ENCODE measurements at places on chromosomes 3 and 15.

GRCh38 chr3:171984883-171985282, 54.5 kb upstream of the FNDC3B start:
- DNase-seq: no peak

- no peak for DNase-seq
Measured at GRCh38 chr3:129829640-129830039, 63.9 kb downstream of the TMCC1 start.

DNA sequence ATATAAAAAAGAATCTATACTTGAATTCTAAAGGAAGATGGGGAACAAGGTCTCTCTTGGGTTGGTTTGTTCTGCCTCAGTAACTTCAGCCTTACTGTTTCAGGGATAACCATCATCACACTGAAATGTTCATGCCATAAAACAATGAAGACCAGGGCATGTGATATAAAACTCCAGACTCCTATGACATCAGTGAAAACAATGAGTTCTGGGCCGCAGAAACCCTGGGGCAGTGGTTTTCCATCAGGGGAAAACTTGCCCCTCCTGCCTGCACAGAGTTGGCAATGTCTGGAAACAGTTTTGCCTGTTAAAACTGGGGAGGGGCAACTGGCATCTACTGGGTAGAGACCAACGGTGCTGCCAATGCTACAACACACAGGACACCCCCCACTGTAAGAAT, 46.8 kb downstream of the CA12 start:
- DNase-seq: no peak

DNA sequence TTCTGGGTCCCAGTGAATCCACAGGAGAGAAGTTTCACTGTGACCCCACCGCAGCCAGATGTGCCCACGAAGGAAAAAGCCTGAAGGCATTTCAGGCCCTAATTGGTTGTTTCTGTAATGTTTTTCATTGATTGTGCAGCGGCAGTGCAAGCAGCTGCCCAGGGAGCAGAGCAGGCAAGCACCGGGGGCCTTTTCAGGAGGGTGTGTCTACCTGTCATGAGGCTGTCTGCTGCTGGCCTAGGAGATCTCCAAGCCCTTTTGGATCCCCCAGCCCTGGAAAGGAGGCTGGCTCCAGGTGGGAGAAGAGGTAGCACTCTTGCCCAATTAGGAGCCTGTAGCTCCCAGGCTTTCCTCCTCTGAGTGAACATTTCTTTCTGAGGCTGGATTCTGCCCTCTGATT, 108.8 kb downstream of the EPHB1 start:
- DNase-seq: no peak

GRCh38 chr3:187856555-187856954, 111.3 kb upstream of the BCL6 start:
- no peak for DNase-seq

GRCh38 chr3:43838877-43839276, 148.1 kb downstream of the ABHD5 start:
- DNase-seq: no peak

DNA sequence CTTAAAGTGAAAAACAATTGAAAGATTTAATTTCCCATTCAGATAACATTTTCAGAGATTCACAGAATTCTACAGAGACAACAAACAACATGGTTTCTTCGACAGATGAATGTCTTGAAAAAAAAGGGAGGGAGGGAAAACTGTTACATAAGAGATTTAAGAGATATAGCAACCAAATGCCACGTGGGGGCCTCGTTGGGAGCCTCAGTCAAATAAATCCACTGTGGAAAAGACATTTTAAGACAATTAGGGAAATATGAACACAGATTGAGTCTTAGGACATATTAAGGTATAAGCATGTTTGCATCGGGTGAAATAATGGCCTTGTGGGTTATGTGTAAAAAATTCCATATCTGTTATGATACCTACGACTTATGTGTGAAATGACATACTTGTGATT, 5.0 kb upstream of the PRRT3 start:
- DNase-seq: no peak

- DNase-seq: no peak
Measured at GRCh38 chr3:48637305-48637704, 2.0 kb upstream of the SLC26A6 start.

DNA sequence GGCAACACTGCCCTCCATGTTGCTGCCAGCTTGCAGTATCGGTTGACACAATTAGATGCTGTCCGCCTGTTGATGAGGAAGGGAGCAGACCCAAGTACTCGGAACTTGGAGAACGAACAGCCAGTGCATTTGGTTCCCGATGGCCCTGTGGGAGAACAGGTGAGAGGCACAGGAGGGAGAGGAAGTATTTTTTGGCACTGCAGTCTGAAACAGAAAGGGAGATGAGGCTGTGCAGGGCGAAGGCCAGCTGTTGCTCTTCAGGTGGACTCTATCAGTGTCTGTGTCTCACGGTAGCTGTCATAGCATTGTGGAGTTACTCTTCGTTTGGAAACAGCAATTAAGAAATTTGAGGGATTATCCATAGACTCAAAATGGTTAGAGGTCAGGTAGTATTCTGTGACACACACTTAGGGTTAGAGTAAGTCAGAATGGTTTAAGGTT, 8.0 kb downstream of the NFKBIZ start:
- DNase-seq: no peak

All from stimulated activated CD4-positive, alpha-beta T cell treated with anti-CD3 and anti-CD28 coated beads, Interleukin-15, amount 100 ng/mL, for 1 hour (primary cell).